Midbrain (tissue), 1 donor: ENCODE measurements at places on chromosomes 11 and 22.

DNA sequence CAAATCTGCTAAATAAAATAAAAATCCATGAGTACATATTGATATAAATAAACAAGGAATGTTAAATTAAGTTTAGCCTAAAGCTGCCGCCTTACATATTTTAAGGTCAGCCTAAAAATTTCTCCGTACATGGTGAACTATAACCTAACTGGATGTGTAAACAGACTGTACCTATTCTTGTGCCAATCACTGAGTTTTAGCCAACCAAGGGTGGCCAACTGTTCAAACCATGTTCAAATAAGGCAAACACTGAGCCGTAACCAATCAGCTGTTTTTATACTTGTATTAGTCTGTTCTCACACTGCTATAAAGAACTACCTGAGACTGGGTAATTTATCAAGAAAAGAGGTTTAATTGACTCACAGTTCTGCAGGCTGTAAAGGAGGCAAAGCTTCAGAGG is 8.6 kb upstream of the QSER1 start:
- DNase-seq: no peak

DNA sequence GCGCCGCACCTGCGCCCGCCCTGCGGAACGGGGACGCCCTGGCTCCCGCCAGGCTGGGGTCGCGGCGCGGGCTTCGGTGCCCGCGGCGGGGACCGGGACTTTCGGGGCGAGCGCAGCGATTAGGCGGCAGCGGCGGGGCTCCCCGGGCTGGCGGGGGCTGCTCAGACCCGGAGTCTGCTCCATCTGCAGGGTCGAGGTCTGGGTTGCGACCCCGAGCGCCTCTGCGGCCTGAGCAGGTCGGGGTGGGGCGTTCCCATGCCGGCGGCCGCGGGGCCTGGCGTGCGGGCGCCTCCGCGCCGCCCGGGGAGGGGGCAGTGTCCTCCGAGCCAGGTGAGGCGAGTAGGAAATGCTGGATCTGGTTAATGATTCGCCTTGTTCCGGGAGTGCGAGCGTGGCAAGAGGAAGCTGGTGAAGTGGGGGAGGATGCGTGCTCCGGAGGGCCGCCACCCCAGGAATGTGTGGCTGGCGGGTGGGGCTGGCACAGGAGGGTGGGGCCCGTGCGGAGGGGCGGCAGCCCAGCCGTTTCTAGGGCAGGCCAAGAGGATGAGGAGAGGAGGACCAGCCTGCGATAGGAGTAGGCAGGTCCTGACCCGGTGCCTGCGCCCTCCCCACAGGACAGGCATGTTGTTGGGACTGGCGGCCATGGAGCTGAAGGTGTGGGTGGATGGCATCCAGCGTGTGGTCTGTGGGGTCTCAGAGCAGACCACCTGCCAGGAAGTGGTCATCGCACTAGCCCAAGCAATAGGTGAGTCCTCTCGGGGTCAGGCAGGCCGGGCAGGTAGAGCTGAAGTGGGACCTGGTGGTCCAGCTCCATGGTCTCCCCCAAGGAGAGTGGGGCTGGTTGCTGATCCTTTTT is 606 bp downstream of the RASSF7 start:
- no peak for DNase-seq

GRCh38 chr11:2460540-2461252 is 15.9 kb downstream of the KCNQ1 start:
- no peak for DNase-seq

DNA sequence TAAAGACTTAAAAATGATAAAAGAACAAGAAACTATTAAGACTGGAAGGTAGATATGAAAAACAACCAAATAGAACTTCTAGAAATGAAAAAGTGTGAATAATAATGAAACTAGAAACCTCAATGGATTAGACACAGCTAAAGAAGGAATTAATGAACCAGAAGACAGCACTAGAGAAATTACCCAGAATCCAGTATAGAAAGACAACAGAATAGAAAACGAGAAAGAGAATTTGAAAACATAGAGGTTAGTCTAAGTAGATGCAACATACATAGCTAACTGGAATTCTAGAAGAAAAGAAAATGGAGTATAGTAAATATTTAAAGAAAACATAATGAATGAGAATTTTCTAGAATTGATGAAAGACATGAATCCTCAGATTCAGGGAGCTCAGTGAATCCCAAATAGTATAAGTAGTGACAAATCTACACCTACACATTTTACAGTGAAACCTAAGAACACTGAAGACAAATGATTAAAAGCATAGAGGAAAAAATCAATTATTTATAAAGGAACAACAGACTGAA is 111.9 kb downstream of the PARVA start:
- no peak for DNase-seq

GRCh38 chr11:119404872-119405271 is 18.1 kb downstream of the THY1 start:
- no peak for DNase-seq

DNA sequence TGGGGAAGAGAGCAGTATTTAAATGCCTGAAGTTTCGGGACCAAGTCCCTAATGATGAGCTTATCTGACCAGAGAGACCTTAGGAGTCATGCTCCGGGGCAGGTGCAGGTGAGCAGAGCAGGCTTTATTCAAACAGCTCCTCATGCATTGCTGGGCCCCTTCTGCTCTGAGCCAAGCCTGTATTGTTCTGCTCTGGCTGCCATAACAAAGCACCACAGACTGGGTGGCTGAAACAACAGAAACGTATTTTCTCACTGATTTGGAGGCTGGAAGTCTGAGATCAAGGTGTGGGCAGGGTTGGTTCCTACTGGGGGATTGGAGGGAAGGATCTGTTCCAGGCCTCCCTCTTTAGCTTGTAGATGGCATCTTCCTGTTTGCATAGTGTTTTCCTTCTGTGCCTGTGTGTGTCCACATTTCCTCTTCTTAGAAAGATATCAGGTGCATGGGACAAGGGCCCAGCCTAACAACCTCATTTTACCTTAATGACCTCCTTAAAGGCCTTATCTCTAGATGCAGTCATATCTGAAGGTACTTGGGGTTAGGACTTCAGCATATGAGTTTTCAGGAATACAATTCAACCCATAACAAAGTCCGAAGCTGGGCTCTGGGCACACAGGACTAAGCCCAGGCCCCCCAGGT is 97.1 kb upstream of the PARVA start:
- no peak for DNase-seq

- DNase-seq: no peak
These were observed 16.4 kb upstream of the NEFH start for GRCh38 chr22:29463629-29464028.

- no peak for DNase-seq
These were observed 12.5 kb downstream of the RAC2 start for GRCh38 chr22:37231406-37232139.

- no peak for DNase-seq
These were observed 19.8 kb downstream of the MCM5 start for GRCh38 chr22:35419756-35420155.

GRCh38 chr11:47235163-47235562 is 13.5 kb downstream of the ACP2 start:
- no peak for DNase-seq

GRCh38 chr11:29985248-29985647 is 31.6 kb downstream of the KCNA4 start:
- DNase-seq: no peak

DNA sequence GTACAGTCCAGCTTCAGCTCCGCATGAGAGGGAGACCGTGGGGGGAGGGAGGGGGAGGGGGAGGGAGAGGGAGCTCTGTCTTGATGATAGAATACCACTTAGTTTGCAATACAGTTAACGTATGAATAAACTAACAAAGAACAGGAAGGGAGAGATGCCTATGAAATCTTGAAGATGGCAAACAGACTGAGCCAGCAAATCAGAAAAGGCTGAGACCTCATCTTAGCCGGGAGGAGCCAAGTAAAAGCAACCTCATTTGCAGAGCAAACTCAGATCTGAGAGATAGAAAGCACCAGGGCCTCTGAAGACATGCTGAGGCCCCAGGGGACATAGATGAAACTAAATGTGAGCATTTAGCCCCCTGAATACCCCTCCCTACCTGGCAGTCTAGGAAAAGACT is 23.0 kb downstream of the APLP2 start:
- no peak for DNase-seq

DNA sequence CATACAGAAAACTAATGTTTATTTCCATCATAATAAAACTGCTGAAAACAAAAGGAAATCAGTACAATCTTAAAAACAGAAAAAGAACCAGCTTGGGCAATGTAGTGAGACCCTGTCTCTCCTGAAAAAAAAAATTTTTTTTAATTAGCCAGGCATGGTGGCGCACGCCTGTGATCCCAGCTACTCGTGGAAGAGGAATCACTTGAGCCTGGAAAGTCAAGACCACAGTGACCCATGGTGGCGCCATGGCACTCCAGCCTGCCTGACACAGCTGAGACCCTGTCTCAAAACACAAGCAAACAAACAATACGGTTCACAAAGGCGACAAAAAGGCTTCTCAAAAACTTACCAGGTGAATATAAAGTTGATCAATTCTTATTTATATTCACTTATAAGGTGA is 289.7 kb downstream of the BRD1 start:
- DNase-seq: no peak

- DNase-seq: no peak
These were observed 37.6 kb downstream of the CLDN25 start for GRCh38 chr11:113817162-113817561.

DNA sequence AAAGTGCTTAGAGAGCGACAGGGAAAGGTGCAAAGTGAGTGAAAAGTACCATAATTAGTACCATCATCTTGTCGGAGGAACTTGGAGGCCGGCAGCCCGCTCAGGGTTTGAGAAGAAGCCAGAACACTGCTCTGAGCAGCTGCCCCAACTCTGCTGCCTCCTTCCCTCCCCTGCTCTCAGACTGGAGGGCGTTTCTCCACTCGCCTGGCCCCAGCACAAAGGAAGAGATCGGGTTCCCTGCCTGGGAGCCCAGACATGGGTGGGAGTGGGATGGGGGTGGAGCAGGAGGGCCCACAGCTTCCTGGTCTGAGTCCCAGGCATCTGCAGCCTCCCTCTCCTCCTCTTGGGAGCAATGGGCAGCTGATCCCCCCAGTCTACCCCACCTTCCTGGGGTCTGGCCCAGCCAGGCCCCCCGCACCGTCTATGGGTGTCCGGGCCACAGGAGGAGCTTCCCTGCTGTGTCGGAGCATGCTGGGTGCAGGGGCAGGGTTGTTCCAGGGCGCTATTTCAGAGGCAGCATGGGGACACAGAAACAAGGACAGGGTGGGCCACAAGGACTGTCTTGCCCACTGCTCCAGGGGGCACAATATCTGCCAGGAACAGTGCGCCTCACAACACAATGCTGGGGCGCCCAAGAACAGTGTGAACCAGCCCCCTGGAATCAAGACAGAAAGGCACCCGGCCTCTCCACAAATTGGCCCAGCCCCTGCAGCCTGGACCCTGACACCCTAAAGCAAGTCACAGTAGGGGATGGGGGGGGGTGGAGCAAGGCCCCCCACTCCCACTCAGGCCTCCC is 4.8 kb downstream of the LIF start:
- no peak for DNase-seq

DNA sequence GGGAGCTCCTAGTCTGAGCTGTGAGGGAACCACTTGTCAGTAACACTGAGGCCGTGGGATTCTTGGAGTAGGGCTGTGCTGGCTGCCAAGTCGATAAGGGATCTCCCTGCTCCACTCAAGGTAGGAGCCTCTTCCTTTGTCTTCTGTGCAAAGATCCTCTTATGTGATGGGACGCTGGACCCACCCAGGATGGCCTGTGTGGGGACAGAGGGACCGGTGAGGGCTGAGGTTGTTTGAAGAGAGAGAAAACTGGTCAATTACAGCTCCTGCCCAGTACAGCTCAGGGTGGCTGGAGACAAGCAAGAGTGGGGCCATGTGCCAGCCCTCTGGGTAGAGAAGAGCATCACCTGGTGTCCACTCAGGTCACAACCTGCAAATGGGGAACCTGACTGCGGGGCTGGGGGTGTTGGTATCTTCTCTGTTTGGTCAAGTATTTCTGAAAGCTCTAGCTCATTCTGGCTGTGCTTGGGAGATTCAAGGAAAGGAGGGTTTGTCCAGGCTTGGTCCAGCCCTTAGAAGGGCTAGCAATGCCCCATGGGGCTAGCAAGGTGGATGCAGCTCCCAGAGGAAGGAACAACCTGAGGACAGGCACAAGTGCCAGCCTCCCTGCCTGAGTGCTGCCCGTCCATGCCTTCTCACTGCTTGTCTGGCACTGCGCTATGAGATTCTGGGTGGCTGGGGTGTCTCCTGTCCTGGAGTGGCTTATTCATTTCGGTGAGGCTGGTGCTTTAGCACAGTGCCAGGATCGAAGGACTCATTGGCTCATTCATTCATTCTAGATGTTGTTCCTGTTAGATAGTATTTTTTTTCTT is 27.6 kb upstream of the BAIAP2L2 start:
- DNase-seq: no peak

- DNase-seq: no peak
These were observed 419.8 kb upstream of the LRRC4C start for GRCh38 chr11:41879214-41879613.

- no peak for DNase-seq
These were observed 27.0 kb downstream of the GDPD5 start for GRCh38 chr11:75498556-75499255.

GRCh38 chr11:63564784-63565350 is 1.7 kb upstream of the PLAAT2 start:
- no peak for DNase-seq

DNA sequence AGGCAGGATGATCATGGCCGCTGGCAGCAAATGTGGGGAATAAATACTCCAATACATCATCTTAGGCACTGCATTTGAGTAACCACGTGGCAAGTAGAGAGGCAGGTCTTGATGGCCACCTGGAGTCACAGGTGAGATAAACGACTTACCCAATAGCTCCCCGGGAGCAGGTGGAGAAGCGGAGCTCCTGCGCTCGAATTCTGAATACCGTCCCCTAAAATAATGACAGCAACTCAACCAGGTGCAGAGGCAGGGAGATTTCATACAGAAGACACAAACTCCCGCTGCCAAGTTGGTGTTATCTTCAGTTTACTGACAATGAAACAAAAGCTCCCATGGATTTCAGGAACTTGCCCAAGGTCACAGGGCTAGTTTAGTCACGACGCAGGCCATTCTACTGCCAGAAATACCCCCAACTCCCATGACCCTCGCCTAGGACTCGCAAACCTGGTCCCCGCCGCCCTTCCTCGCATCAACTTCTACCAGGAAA is 437 bp downstream of the SLC43A3 start:
- no peak for DNase-seq

- DNase-seq: no peak
These were observed 35.4 kb downstream of the PAK1 start for GRCh38 chr11:77438487-77438886.

DNA sequence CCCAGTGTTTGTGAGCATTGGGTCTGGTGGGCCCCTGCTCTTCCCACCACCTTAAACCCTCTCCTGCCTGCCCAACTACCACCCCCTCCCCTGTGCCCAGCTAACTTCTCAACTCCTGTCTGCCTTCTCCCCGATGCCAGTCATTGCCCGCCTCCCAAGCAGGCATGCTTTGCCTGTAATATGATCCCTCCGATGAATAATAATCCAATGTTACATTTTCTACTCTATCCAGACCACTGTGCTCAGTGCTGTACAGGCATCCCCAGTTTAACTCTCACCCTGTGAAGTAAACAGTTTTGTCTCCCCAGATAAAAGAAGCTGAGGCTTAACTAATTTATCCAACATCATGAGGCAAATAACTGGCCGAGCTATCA is 35.5 kb upstream of the OLFML1 start:
- no peak for DNase-seq
